ENCODE measurements at places on chromosomes 4 and X.

GRCh38 chr4:65014078-65014477 lies 604.8 kb upstream of the TECRL start:
- DNase-seq, result no peak
- no peaks in the 10 kb centered on the region for H3K27me3 ChIP-seq
- no peaks in the 10 kb centered on the region for H3K36me3 ChIP-seq

GRCh38 chr4:113884655-113885054 lies 94.8 kb downstream of the ARSJ start:
- no peaks in the 10 kb centered on the region for H3K36me3 ChIP-seq
- no peaks in the 10 kb centered on the region for H3K27me3 ChIP-seq
- H3K27ac ChIP-seq, result no peak overlapping the region
- no peak overlapping the region for H3K4me3 ChIP-seq
- no peaks in the 10 kb centered on the region for H3K4me1 ChIP-seq

GRCh38 chrX:51834076-51834475 lies 59.3 kb upstream of the MAGED1 start:
- no peak for DNase-seq
- no peaks in the 10 kb centered on the region for H3K36me3 ChIP-seq
- no peak overlapping the region for H3K27ac ChIP-seq
- no peak overlapping the region for H3K4me3 ChIP-seq

- H3K4me3 ChIP-seq, result no peak overlapping the region
- H3K4me1 ChIP-seq, result peaks cover 37% of the 10 kb centered on the region
Observed at GRCh38 chr4:80138551-80139538, 58.5 kb upstream of the PRDM8 start.

DNA sequence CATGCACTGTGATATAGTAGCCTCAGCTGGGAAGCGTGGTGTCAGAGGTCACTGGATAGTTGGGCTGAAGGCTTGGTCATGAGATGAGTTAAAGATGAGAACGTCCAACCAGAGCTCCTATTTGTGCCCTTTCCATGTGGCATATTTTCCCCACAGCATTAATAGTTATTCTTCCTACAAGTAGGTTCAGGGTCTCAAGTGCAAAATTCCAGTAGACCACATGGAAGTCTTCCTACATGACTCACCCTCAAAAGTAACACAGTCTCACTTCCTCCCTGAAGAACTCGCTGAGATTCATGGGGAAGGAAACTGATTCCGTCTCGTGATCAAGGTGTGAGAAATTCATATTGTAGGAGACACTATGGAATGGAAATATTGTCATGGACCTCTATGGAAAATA lies 1212.5 kb upstream of the PRKX start:
- H3K36me3 ChIP-seq, result no peaks in the 10 kb centered on the region
- no peak for DNase-seq
- no peaks in the 10 kb centered on the region for H3K4me1 ChIP-seq
- H3K27ac ChIP-seq, result no peak overlapping the region
- H3K27me3 ChIP-seq, result no peaks in the 10 kb centered on the region

- no peak overlapping the region for H3K4me3 ChIP-seq
- H3K27ac ChIP-seq, result no peak overlapping the region
- no peaks in the 10 kb centered on the region for H3K27me3 ChIP-seq
- peaks cover 36% of the 10 kb centered on the region for H3K4me1 ChIP-seq
- no peak for DNase-seq
- no peaks in the 10 kb centered on the region for H3K36me3 ChIP-seq
Observed at GRCh38 chr4:67580577-67580976, 22.1 kb downstream of the STAP1 start.

DNA sequence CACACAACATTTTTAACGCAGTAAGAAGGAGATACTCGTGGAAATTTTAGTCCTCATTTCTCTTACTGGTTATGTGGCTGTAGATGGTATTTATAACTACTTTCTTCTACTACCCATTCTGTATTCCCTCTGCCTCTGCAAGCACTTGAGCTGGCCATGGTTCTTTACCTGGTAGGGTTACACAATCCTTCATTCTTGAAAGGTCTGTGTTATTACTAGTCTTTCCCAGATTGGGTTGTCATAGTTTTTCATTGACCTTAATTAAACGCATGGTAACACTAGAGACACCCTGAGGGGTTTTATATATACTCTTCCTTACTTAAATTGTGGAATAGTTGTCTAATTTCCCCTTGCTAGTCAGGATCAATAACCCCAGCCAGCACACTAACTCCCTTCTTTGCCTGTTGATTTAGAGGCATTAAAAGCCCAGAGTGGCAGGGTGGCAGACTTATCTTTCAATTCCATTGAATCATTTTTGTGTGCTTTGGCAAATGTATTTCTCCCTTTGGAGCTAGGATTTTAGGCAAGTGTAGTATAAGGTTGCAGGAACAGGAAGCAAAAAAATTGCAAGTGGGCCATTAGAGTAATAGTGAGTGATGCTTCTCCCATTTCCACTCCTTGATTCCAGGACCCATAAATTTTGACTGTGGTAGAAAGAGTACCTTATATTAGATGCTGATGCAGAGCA lies 113.6 kb upstream of the EMCN start:
- H3K4me3 ChIP-seq, result no peak overlapping the region
- H3K4me1 ChIP-seq, result no peaks in the 10 kb centered on the region
- DNase-seq, result no peak
- no peaks in the 10 kb centered on the region for H3K27me3 ChIP-seq
- H3K27ac ChIP-seq, result no peak overlapping the region

DNA sequence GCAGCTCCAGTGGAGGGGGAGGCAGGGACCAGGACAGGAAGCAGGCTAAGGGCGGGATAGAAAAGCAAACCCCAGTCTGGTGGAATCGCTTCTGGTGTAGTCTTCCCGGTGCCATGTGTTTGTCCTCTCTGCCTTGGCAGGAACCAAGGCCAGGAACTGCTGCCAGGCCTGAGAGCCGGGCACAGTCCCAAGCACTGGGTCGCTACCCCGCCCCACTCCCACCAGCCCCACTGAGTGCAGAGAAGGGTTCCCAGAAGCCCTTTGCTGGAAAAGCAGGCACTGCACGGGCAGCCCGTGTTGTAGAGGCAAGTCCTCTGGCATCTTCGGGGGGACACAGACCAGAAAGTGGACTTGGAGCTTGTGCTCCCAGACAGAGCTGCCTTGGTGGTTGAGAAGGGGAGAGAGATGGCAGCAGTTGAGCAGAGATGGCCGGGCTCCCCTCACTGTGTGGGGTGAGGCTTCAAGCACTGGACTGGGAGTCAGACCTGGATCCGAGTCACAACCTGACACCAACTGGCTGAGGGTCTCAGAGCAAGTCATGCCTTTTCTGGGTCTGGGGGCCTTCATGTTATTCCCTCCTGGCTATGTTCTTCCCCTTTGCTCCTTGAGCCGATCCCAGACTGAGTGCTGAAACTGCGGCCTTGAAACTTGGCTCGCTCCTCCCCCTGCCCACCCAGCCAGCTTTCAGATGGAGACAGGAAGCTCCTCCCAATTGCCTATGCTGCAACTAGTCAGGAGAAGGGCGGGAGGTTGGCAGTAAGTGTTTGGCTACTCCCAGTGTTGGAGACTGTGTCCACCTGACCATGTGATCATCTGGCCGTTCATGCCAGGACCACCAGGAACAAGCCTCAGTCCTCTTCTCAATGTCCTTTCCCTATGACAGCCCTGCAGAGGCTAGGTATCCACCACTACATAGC lies 59.7 kb upstream of the MTM1 start:
- no peak overlapping the region for H3K27ac ChIP-seq
- no peak for DNase-seq
- H3K4me3 ChIP-seq, result no peak overlapping the region
- H3K27me3 ChIP-seq, result no peaks in the 10 kb centered on the region
- H3K36me3 ChIP-seq, result no peaks in the 10 kb centered on the region

DNA sequence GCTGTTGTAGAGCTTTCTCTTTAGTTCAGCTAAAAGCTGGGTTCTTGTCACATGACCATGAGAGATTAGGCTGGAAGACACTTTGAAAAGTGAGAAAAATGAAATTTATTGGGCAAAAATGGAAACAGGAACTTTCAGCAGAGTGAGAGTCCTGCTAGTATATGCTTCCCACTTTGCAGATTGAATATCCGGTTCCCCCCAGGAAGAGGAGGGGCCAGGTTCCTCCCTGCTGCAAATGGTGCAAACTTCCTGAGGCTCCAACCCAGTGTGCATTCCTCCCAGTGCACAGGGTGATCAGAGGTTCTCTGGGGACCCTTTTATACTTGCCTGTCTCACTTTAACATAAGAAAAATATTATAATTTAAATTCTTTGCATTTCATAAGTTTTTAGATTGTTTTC lies 119.9 kb upstream of the SPIN4 start:
- H3K36me3 ChIP-seq, result no peaks in the 10 kb centered on the region
- H3K27ac ChIP-seq, result no peak overlapping the region
- H3K4me1 ChIP-seq, result no peaks in the 10 kb centered on the region
- H3K27me3 ChIP-seq, result no peaks in the 10 kb centered on the region
- no peak for DNase-seq

GRCh38 chr4:43990551-43990950 lies 458.1 kb downstream of the KCTD8 start:
- no peak for DNase-seq
- H3K36me3 ChIP-seq, result no peaks in the 10 kb centered on the region
- no peak overlapping the region for H3K4me3 ChIP-seq
- H3K27ac ChIP-seq, result no peak overlapping the region
- H3K4me1 ChIP-seq, result no peaks in the 10 kb centered on the region
- no peaks in the 10 kb centered on the region for H3K27me3 ChIP-seq
